Sigmoid colon (tissue), 7 donors: ENCODE measurements at places on chromosomes 1 and 21. TPM values are rescaled to one million over a fixed set of nuclear protein-coding genes. Genes with fewer than 3 reads are reported as not detected.

The S100A1 gene
- total RNA-seq = 22.2 TPM

The PLPP3 gene
- 99.6 TPM for total RNA-seq

The REN gene
- total RNA-seq = not detected

The OR2T33 gene
- not detected for total RNA-seq

The NLRP3 gene
- 1.4 TPM for total RNA-seq

The RIMS3 gene
- 6.1 TPM for total RNA-seq

The TRMT1L gene
- 12.7 TPM for total RNA-seq

The NBPF20 gene
- 1.5 TPM for total RNA-seq

The MYCL gene
- total RNA-seq = 0.14 TPM

The PGBD5 gene
- total RNA-seq = 1.1 TPM

The SPRR3 gene
- not detected for total RNA-seq

The PRAMEF8 gene
- not detected for total RNA-seq

The POU3F1 gene
- not detected for total RNA-seq

The TAS1R3 gene
- total RNA-seq = not detected

The LCE3E gene
- not detected for total RNA-seq
